Cerebellar nuclear complex (tissue), 1 donor: ENCODE measurements at places on chromosomes 12 and 14.

DNA sequence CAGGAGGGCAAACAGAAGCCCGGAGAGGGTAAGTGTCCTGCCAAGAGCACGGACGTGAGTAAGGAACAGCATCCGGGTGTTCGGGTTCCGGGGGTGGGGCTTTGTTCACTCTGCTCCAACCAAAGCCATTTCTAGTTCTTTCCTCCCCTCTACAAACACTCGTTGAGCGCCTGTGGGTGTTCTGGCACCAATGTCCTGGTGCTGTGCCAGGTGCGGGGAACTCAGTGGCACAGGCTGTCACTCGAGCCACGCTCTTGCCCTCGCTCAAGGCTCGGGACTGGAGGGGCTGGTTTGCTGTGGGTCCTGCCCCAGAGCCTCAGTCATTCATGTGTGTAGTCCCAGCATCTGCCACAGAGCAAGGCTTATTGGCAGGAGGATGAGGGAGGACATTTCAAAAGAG is 157.5 kb downstream of the CALM1 start:
- peak; percentile 61 for DNase-seq

GRCh38 chr12:50661300-50662115 is 102.4 kb upstream of the ATF1 start:
- no peak for DNase-seq

DNA sequence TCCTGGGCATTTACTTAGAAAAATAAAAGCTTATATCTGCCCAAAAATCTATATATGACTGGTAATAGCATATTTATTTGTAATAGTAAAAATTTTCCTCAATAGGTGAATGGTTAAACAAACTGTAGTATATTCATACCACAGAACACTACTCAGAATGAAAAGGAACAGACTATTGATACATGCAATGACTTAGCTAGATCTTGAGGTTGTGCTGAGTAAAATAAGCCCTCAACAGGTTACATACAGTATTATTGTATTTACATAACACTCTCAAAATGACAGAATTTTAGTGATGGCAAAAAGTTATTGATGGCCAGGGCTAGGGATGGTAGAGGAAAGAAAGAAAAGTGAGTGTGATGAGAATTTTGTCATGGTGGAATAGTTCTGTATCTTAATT is 178.4 kb downstream of the BMP4 start:
- DNase-seq, result no peak

DNA sequence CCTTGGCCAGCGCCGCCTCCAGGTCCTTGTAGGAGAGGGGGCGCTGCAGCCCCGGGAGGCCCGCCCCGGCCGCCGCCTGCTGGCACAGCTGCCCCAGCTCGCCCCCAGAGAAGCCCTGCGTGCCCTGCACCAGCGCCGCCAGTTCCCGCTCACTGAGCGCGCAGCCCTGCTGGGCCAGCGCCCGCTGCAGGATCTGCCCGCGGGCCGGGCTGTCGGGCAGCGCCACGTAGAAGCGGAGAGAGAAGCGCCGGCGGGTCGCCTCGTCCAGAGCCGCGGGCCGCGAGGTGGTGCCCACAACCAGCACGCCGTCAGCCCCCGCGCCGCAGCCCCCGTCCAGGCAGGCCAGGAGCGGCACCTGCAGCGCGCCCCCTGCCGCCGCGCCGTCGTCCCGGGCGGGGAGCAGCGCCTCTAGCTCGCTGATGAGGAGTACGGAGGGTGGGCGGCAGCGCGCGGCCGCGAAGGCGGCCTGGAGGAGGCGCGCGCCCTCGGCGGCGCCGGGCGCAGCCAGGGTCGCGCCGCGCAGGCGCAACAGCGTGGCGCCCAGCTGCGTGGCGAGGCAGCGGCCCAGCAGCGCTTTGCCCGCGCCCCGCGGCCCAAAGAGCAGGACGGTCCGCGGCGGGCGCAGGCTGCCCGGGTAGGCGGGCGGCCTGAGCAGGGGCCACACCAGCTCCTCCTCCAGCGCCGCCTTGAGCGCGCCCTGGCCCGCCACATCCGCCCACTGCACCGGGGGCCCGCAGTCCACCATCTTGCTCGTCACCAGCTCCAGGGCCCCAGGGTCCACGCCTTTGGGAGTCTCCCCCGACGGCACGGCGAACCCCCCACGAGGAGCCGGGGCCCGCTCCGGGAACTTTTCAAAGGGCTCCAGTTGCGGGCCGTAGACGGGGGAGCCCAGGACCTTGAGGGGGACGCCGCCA is 27.7 kb downstream of the FIGNL2 start:
- no peak for DNase-seq

- DNase-seq, result no peak
These were observed 146.6 kb downstream of the RIMBP2 start for GRCh38 chr12:130569521-130569920.

DNA sequence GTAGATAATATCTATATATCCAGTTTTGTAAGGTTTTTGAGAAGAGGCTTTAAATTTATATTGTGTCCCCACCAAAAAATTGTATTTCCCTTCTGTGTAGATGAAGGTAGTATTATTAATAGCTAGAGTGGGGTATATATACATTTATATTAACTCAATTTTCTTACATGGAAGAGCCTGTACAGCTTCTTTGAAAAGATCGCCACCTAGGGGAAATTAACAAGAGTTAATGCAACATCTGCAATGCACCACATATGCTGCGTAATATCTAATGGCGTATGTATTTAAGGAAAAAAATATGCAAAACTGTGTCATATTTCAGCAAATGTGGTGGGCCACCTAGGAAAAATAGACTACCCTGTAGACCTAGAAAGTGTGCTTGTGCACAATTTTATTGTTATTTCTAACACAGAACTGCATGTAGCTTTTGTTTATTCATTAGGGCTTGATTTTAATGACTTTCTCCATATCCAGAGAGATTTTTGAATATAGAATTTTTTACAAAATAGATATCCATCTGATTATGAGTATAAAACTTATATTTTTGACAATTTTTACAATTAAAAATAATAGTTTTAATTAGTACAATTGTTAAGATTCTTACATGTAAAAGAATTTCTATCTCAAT is 14.0 kb downstream of the CCER1 start:
- no peak for DNase-seq

- no peak for DNase-seq
These were observed 152.7 kb downstream of the GXYLT1 start for GRCh38 chr12:41992022-41992421.

DNA sequence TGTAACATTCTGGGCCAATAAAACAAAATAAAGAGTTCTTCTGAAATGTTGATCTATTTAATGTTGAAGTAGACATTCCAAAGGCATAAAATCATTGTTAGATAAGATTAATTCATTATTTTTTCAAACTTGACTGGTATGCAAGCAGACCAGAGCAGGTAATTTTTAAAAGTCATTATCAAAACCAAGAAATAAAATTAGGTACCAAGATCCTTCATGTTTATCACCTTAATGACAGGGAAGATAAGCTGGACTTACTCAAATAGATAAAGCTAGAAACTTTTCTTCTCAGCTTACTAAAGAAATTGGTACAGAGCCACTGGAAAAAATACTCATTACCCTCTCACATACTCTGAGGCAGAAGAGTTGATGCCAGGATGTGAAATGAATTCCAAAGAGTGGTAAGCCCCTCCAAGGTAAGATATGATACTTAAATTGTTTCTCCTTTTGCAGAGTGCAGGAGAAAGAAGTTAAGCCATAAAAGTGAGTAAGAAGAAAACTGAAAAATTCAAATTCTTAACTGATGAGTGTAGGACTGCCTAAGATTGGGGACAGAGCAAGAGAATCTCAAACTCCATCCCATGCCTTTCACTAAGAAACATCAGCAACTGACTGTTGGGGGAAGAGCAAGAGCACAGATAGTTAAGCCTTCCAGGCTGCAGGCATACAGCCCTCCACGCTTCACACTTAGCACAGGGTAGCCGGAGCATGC is 111.9 kb downstream of the SLC41A2 start:
- no peak for DNase-seq

DNA sequence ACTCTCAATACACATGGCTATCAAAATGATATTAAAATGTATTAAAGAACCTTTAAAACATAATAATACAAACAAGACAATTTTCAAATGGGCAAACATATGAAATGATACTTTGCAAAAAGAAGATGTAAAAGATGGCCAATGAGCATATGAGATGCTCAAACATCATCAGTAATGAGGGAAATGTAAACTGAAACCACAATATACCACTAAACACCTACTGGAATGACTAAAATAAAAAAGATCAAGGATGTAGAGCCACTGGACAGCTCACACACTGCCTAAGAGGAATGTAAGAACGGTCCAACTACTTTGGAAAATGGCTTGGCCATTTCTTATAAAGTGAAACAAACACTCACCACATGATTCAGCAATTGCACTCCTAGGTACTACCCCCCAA is 97.2 kb upstream of the BBS10 start:
- no peak for DNase-seq

GRCh38 chr14:94441531-94442205 is 10.9 kb downstream of the SERPINA11 start:
- DNase-seq, result no peak

DNA sequence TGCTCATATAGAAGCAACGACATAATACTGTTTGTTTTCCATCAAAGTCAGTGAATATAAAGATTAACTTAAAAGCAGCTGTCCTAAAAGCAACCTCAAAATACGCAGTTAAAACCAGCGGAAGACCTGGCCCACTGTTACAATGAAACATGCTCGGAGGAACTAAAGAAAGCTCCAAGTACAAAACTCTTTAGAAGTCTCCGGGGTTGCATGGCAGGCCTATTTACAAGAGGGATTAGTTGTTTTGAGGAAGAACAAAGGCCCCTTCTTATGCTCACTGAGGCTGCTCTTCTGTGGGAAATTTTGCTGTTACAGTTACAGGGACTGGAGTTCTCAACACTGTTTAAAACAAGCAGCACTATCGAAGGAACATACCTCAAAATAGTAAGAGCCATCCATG is 75.9 kb upstream of the C12orf71 start:
- no peak for DNase-seq

DNA sequence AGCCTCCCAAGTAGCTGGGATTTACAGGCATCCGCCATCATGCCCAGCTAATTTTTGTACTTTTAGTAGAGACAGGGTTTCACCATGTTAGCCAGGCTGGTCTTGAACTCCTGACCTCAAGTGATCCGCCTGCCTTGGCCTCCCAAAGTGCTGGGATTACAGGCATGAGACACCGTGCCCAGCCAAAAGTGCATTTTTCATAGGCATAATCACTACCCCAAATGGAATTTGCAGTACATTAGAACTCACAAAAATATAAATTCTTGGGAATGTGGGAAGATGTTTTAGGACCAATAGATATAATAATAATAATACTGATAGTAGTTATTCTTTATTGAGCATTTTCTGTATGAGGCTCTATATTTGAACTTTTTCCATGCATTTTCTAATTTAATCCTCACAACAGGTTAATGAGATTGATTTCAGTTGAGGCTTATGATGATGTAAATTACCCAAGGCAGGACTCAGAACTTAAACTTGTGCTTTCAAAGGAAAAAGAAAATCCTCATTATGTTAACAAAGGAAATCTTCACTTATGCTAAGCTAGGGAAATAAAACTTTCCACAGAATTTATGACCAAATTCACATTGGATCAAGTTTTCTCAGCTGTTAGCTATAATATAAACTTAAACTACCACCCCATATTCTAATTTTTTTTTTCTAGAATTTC is 121.6 kb downstream of the SRGAP1 start:
- no peak for DNase-seq

GRCh38 chr12:79776111-79776510 is 85.3 kb upstream of the PAWR start:
- no peak for DNase-seq

DNA sequence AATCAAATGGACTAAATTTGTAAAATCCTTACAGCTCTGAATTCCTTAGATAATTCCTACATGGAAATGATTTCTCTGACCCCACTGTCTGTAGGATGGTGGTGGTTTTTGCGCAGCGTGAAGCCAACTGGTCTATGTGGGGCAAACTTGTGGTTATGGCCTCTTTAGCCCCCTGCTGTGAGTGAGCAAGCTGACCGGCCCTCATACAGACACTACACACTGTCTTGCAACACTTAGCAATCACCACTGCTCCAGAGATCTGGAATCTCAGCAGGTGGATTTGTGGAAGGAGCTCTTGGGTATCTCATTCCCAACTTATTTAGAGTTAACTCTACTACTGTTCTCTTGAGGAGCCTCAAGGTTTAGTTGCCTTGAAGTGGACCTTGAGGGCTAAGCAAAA is 70.2 kb downstream of the SCN8A start:
- DNase-seq, result no peak

DNA sequence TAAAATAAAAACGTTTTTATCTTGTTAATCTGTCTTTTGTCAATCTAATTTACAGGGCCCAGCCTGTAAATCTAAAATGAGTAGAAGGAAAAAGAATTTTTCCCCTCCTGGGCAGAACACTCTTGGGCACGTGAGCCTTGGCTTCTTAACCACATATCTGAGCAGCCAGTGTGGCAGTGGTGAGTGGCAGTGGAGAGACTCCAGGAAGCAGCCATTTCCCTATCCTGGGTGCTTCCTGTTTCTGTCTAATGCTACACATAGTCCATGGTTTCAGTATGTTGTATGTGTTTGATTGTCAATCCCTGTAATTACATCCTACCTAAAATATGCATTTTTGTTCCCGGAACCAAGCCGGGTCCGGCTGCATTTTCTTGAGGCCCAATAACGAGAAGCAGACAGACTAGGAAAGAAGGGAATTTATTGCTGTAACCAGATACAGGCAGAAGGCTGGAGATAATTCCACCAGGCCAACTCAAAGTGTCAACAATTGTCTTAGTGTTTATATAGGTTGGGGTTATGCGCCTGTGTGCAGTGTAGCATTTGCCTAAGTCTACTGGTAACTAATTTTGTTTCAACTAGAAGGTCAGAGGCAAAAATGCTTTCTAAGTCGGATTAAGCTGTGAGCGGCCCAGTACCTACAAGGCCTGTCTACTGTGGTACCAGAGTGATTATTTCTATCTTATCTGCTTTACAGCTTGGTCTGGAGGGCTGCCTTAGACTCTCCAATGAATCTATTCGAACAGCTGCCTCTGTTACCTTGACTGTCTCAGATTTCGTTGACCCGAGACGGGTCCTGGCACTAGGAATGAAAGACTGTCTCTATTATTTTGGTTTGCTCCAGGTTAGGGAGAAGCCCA is 82.4 kb upstream of the RESF1 start:
- DNase-seq, result no peak

- no peak for DNase-seq
These were observed 75.0 kb upstream of the FZD10 start for GRCh38 chr12:130087222-130087621.

DNA sequence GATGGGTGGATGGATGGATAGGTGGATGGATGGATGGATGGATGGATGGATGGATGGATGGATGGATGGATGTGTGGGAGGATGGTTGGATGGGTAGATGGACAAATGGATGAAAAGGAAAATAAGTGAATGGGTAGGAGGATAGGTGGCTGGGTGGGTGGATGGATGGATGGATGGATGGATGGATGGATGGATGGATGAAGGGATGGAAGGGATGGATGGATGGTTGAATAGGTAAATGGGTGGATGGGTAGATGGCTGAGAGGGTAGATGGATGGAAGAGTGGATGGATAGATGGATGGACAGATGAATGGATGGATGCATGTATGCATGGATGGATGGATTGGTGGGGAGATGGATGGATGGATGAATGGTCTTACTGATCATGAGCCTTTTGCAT is 36.5 kb downstream of the MAP1LC3B2 start:
- no peak for DNase-seq

- no peak for DNase-seq
These were observed 75.3 kb downstream of the GARIN6 start for GRCh38 chr12:99722690-99723486.
